ENCODE measurements at places on chromosomes 13 and 19.

- no peak for DNase-seq
Observed at GRCh38 chr19:42203700-42204099, 13.8 kb downstream of the DEDD2 start.

DNA sequence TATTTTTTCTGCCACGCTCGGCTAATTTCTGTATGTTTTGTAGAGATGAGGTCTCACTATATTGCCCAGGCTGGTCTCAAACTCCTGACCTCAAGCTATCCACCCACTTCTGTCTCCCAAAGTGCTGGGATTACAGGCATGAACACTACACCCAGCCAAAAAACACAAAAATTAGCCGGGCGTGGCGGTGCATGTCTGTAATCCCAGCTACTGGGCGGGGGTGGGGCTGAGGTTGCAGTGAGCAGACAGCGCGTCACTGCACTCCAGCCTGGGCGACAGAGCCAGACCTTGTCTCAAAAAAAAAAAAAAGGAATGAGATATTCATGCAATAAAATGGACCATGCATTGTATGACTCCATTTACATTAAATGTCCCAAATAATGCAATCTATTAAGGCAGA lies 32.2 kb downstream of the VASP start:
- no peak for DNase-seq

GRCh38 chr19:58480831-58481230 lies 4.7 kb downstream of the ZNF446 start:
- no peak for DNase-seq

DNA sequence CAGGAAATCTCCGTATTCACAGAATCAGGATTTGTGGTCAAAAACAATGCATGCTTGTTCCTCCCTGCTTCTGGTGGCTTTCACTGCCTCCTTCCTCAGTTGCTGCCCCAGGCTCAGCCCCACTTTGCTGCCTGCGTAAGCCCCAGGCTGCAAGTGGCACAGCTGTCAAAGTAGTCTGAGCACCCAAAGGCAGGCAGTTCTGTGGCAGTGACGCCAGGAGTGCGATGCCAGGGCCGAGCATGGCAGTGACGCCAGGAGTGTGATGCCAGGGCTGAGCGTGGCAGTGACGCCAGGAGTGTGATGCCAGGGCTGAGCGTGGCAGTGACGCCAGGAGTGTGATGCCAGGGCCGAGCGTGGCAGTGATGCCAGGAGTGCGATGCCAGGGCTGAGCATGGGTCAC lies 77.3 kb upstream of the GPR183 start:
- DNase-seq: no peak

DNA sequence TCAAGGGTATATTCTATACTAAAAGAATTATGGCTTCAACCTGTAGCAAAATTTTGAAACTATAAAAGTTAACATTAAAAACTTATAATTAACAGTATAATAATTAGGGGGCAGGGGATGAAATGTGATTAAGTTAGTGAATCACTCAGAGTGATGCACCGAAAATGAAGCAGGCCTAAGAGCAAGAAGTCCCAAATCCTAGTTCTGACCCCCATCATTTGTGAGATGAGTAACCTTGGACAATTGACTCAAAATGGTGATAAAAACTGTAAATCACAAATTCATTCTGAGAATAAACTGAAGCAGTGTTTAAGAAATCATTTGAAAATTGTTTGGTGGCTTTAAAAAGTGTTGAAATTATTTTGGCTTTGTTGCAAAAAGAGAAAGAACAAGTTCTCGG lies 56.8 kb downstream of the KLF12 start:
- DNase-seq: no peak

DNA sequence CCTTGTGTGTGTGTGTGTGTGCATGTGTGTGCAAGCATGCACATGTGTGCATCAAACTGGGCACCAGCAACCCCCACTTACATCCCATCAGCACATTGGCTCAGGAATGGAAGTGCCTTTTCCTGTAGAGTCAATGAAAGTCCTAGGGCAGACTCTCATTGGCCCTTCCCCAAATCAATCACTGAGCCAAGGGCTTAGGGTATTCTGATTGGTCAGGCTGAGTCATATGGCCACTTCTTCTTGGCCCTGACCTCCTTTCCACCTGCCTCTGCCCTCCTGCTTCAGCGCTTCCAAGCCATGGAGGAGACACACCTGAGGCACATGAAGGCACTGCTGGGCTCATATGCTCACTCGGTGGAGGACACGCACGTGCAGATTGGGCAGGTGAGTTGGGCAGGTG lies 20.9 kb downstream of the FCHO1 start:
- no peak for DNase-seq

GRCh38 chr13:99385940-99386339 lies 78.7 kb upstream of the GPR183 start:
- DNase-seq: no peak

DNA sequence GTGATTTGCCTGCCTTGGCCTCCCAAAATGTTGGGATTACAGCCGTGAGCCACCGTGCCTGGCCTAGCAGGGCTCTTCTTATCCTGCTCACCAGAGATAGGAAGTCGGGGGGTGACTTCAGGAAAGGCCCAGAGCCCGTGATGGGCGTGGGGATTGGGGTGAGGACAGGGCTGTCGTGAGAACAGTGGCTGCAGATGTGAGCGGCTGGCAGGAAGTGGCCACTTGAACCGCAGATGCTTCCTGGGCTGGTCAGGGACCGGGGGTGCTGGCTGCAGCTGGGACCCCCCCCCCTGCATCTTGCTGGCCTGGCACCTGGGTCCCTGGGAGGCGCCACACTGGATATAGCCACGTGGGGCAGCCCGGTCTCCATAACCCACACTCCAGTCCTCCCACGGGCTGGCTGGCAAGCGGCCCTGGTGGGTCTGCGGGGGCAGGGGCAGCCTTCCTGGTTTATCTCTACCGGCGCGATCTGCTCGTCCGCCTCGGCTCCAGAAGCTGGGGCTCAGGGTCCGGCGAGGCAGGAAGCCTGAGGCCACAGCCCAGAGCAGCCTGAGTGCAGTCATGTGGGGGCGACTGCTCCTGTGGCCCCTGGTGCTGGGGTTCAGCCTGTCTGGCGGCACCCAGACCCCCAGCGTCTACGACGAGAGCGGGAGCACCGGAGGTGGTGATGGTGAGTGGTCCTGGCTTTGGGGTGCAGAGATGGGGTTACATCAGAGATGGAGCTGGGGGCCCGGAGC lies at the start of gene F2RL3:
TSS of gene F2RL3 (plus strand) at position 371 of the 737 bp plus-strand sequence. CDS start at position 562, 191 bp downstream.
- DNase-seq: no peak

- peak; percentile 69 for DNase-seq
Observed at GRCh38 chr13:106536244-106537034, 977 bp upstream of the EFNB2 start.

DNA sequence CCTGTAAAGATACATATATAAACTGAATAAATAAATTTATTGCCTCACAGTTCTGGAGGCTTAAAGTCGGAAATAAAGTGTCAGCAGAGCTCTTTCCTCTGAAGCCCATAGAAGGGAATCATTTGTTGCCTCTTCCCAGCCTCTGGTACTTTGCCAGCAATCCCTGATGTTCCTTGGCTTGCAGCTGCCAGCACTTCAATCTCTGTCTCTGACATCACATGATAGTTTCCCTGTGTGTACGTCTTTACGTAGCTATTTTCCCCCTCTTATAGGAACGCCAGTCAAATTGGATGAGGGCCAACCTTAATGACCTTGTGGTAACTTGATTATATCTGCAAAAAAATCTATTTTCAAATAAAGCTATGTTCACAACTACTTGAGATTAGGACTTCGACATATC lies 250.9 kb downstream of the LIG4 start:
- no peak for DNase-seq

DNA sequence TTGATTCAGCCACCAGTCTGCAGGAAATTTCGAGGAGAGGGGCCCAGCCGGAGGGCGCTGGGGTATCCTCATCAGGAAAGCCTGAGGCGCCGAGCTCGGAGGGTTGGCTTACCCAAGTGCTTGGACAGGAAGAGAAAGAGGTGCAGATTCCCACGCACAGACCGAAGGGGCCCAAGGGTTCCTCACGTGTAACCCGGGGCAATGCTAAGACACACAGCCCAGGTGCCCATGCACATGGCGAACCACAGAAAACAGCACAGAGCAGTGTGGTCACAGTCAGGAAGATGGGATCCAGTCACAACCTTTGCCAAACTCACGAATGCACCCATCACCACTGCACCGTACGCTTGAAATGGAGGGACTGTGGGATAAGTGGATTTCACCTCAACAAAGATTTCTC lies 30.9 kb downstream of the GRTP1 start:
- DNase-seq: no peak

All from stimulated activated CD8-positive, alpha-beta memory T cell treated with anti-CD3 and anti-CD28 coated beads, Interleukin-12 subunit alpha, Interleukin-12 subunit beta, amount 100 ng/mL, for 4 hours (primary cell).